ENCODE measurements at places on chromosomes 12 and 14. TPM values are rescaled to one million over a fixed set of nuclear protein-coding genes. Genes with fewer than 3 reads are reported as not detected.
A peak's percentile ranks its signal among the peaks of the same experiment; 100 is the strongest.

Gene PMCH
- total RNA-seq, result not detected

GRCh38 chr12:104741497-104742367 lies 216.4 kb downstream of the SLC41A2 start:
- DNase-seq, result no peak

- peak; percentile 9 for DNase-seq
Observed at GRCh38 chr14:50362764-50363713, 33.6 kb downstream of the CDKL1 start.

- peak; percentile 86 for DNase-seq
Observed at GRCh38 chr12:95204141-95204866, 13.0 kb downstream of the FGD6 start.

Gene FAM186B
- total RNA-seq, result 0.06 TPM

Measured in SJSA1 (cell line).